ENCODE measurements at places on chromosomes 11 and 22.

DNA sequence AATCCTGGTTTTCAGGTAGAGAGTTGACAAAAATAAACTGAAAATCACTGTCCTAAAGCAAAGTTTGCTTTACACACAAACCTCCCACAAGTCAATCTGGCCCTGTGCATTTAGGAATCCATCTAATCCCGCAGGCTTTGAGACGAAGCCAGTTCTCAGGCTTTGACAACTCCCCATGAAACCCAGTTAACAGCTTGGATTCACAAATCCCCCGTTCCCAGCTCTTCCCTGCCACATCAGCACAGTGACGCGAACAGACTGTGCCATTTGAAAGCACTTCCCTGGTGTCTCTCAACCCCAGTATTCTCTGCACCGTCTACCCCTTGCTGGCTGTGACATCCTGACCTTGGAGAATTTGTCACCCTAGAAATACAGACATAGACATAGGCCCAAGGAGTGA, 117.8 kb downstream of the OPCML start:
- no peak for DNase-seq

DNA sequence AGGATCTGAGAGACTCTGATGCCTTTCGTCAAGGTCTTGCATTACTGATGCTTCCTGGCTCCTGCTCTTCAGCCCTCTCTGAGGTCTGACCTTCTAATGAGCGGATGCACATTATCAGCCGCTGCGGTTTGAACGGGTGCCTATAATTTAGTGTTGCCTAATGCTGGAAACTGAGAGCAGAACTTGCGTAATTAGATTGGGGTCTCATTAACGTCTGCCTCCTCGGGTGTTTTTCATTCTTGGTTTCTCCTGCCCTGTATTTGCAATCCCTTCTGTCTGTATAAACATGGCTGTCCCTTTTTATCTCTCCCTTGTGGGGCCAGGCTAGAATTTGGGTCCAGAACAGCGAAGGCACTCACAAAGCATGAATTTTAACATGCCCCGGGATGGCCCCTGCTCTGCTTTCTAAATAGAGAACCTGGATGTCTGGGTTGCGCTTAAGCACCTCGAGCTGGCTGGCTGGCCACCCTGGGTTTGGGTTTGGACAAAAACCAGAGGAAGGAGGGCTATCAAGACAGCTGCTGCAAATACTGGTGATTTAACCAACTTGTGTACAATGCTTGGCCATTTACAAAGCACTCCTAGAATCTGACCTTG, 118.6 kb downstream of the TIMP3 start:
- no peak for DNase-seq

GRCh38 chr11:488579-488978, 18.5 kb downstream of the RNH1 start:
- DNase-seq, result no peak

DNA sequence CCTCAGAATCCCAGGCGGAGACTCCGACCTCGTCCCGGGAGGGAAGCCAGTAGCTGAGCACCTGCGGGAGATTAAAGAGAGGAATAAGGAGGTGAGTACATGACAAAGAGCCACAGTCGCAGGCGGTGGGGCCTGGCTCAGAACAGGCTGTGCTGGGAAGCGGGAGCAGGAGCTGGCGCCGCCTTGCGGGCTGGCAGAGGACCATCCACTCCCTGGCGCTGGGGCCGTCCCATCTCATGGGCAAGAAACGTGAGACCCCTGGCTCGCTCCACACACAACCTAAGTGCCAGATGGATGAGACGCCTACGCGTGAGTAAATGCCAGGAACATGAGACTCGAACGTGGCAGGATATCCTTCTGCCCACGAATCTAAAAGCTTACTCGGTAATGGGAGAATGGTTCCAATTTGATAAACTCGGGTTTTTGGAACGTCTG, 6.3 kb downstream of the CEND1 start:
- peak; percentile 52 for DNase-seq

GRCh38 chr11:121904148-121904547, 211.9 kb downstream of the BLID start:
- no peak for DNase-seq

DNA sequence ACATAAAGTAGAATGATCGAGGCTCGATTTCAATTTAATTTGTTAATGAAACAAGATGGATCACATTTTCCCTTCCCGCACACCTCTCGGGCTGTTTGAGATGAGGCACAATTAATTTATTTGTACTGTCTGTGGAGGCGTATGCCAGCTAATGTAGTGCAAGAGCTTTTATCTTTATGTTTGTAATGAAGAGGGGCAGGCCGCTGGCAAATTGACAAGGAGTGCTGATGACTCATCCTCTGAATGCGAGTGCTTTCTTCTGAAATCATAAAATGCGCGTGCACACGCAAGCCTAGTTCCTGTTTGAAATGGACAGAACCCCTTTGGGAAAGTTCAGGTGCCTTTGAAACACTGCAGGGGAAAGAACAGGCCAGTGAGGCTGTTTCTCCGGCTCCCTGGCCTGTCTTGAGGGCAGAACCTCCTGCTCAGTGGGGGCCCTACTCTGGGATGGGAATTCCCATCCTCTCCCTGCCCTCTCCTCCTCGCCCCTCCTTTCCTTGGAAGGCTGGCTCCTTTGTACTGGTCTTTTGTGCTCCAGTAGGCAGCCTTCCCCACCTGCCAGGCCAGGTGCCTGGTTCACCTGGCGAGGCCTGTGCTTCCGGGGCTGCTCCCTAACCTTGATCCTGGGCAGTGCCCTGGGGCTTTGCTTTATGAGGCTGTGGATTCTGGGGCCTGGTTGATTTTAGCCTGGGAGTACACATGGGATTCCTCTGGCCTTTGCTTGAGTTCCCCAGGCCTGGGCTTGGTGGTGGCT, 50.3 kb downstream of the TEAD1 start:
- DNase-seq, result no peak
